ENCODE measurements at places on chromosomes 3 and 15.

DNA sequence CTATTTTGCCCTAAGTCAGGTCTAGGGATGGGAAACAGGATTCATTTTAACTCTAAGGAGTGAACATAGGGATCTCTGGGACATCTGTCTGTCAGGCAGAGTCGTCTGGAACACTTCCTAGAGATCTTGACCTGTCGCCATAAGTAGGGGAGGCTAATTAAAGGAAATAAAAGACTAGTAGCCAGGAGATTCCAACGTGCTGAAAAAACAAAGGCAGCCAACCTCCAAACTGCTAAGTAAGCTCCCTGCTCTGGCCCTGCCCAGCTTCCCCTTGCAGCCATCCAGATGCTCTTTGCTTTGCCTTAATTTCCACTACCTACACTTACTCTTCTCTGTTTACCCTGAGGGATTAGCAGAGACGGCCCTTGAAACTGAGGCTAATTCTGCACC, 18.4 kb upstream of the TSEN2 start:
- DNase-seq: no peak

- DNase-seq: peak; percentile 56
Measured at GRCh38 chr15:76866716-76867321, 38.3 kb downstream of the SCAPER start.

- no peak for DNase-seq
Measured at GRCh38 chr15:70241561-70242320, 144.0 kb upstream of the TLE3 start.

- DNase-seq: no peak
Measured at GRCh38 chr3:46986055-46986730, 6.7 kb downstream of the NBEAL2 start.

DNA sequence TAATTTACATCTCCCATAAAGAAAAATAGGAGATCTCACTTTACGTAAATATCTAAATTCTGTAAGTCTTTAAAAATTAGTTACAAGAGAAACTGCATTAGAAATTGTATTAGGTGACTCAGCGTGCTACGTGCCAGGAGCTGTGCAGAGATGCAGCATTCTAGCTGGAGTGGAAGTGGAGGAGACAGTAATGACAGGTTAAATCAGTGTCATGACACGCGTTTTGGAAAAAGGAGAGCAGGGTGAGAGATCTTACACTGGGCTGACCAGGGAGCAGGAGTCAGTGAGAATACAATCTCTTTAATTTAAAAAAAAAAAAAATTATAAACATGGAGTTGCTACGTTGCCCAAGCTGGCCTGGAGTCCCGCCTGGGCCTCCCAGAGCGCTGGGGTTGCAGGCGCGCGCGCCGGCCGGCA, 635 bp downstream of the TUBGCP5 start:
- DNase-seq: peak; percentile 63
